Activated CD4-positive, alpha-beta T cell treated with anti-CD3 and anti-CD28 coated beads, Interleukin-2, amount 10 ng/mL, durations not matched to agents 24 days and 14 days (primary cell): ENCODE measurements at places on chromosomes 12 and 14. TPM values are rescaled to one million over a fixed set of nuclear protein-coding genes. Genes with fewer than 3 reads are reported as not detected.

The HVCN1 gene
- 17.9 and 18.0 TPM in 2 replicates for total RNA-seq

DNA sequence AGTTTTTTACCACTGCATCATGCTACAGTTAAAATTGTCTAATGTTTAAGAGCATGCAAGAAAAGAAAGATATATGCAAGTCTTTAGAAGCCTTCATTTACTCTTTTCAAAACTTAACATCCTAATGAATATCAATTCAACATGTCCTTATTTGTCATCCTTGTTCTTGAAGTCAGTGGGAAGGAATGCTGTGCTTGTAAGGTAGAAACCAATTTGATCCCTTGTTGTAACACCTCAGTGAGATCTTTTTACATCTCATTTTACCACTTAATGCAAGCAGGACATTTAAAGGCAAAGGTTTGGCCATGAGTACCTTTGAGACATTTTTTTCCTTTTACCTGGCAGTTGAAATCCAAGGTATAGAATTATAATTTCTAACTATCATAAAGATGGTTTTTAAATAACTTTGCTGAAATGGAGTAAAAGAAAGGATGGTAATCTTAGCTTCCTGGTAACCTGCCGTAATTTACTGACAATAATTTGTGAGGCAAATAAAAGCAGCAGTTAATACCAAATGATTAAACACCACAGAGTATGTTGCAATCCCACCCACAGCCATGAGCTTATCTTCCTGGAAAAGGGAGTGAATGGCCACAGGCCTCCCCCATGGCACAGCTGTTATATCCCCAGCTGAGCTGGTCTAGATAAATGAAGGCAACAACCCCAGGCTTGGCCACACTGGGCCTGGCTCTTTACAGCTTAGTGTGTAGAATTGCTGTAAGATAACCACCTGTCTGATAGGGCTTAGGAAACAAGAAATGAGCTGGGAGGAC, 33.2 kb upstream of the STRN3 start:
- no peak overlapping the region for H3K27ac ChIP-seq
- DNase-seq: no peak
- H3K4me1 ChIP-seq: peaks cover 3% of the 10 kb centered on the region
- H3K36me3 ChIP-seq: no peaks in the 10 kb centered on the region

The ADAMTS20 gene
- not detected in 2 replicates for total RNA-seq

GRCh38 chr14:69281450-69282169, 21.7 kb downstream of the GALNT16 start:
- no peaks in the 10 kb centered on the region for H3K4me1 ChIP-seq
- no peak for DNase-seq
- H3K36me3 ChIP-seq: no peaks in the 10 kb centered on the region

DNA sequence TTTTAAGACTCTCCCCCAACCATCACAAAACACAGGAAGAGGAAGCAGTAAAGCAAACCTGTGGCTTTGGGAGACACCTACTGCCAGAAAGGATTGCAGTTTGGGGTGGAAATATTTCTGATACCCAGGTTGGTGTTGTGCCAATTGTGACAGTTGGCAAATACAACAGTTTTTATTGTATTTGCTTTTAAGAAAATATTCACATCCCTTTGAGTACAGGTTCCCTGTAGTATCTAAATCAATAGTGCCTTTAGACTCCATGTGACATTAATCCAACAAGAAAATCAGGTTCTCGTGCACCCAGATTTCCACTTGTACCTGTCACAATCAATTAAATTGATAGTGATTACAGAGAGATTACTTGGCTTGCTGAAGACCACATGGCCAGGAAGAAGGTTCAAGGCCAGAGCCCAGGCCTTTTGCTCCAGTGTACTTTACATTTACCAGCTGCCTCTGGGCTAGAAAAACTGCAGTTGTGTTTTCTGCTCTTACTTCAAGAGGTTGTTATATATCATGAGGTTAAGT, 361.2 kb downstream of the ATP23 start:
- DNase-seq: no peak
- H3K27ac ChIP-seq: no peak overlapping the region
- no peak overlapping the region for H3K4me3 ChIP-seq
- H3K4me1 ChIP-seq: no peaks in the 10 kb centered on the region

- no peaks in the 10 kb centered on the region for H3K27me3 ChIP-seq
- H3K36me3 ChIP-seq: no peaks in the 10 kb centered on the region
- H3K27ac ChIP-seq: no peak overlapping the region
- no peak overlapping the region for H3K4me3 ChIP-seq
Measured at GRCh38 chr12:131136539-131136872, 182.8 kb downstream of the ADGRD1 start.

DNA sequence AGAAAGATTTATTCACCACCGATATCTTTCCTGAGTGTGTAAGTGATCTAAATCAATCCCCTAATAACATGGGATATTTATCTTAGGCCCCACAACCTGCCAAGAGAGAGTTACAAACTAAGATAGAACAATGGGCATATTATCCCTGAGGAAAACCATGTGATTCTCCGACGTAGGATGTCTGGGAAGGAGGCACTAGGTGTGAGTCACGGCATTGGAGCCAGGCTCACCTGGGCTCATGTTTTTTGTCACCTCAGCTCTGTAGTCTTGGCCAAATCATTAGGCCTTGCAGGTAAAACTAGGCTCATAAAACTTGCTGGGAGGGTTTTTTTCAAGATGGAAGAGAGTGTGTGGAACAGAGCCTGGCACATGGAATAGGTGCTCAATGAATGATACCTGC, 129.7 kb upstream of the PLEKHG7 start:
- no peaks in the 10 kb centered on the region for H3K27me3 ChIP-seq
- peaks cover 2% of the 10 kb centered on the region for H3K36me3 ChIP-seq
- no peak for DNase-seq
- peaks cover 5% of the 10 kb centered on the region for H3K4me1 ChIP-seq
- H3K4me3 ChIP-seq: no peak overlapping the region

GRCh38 chr12:19553175-19553574, 113.9 kb downstream of the AEBP2 start:
- no peak for DNase-seq
- no peak overlapping the region for H3K4me3 ChIP-seq
- no peaks in the 10 kb centered on the region for H3K27me3 ChIP-seq
- H3K36me3 ChIP-seq: peaks cover 6% of the 10 kb centered on the region
- H3K4me1 ChIP-seq: peaks cover 10% of the 10 kb centered on the region

- peak overlapping the region; percentile 94 for H3K4me3 ChIP-seq
- H3K27ac ChIP-seq: peak overlapping the region; percentile 99
- peaks cover 39% of the 10 kb centered on the region for H3K4me1 ChIP-seq
- peak; percentile 60 for DNase-seq
Measured at GRCh38 chr12:62258941-62259630, 1.1 kb upstream of the USP15 start.

DNA sequence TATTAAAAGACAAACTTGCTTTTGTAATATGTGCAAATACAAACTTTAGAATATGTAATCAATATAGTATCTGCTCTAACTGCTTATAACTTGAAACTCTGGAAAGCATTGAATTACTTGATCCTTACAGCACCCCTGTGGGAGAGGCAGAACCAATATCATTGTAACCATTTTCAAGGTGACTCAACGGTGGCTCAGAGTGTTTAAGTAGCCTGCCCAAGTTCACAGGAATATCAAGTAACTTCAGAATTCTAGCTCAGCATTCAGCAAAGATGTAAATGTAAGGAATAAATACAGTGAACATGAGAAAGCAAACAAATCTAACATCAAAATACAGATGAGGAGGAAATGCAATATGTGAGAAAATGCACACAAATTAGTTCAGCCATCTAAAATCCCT, 264.6 kb downstream of the NELL2 start:
- H3K4me3 ChIP-seq: no peak overlapping the region
- no peak overlapping the region for H3K27ac ChIP-seq
- H3K36me3 ChIP-seq: peaks cover 2% of the 10 kb centered on the region
- no peaks in the 10 kb centered on the region for H3K27me3 ChIP-seq
- DNase-seq: no peak

- no peaks in the 10 kb centered on the region for H3K27me3 ChIP-seq
- peak overlapping the region; percentile 72 for H3K4me3 ChIP-seq
- peak overlapping the region; percentile 95 for H3K27ac ChIP-seq
- peaks cover 54% of the 10 kb centered on the region for H3K4me1 ChIP-seq
- no peak for DNase-seq
Measured at GRCh38 chr12:50186681-50187080, 19.5 kb upstream of the CERS5 start.

DNA sequence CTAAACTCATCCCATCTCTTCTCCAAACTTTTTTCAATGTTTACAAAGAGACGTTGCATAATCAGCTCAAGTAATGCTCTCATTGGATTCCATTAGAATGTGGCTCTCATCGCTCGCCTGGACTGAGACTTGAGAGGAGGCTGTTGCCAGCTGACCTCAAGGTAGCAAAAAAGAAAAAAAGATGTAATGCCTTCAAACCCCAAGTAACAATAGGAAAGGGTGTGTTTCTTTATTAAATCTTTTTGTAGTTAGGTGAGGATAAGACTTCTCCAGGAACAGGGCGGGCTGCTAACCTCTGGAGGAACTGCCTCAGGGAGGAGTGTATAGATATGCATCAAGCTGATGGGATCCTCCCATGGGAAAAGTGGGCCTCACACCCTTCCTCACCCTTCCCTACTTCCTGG, 956 bp upstream of the PTHLH start:
- peaks cover 85% of the 10 kb centered on the region for H3K27me3 ChIP-seq
- H3K4me1 ChIP-seq: peaks cover 15% of the 10 kb centered on the region
- no peak for DNase-seq
- H3K27ac ChIP-seq: no peak overlapping the region
